Mononuclear cell (primary cell): ENCODE measurements at places on chromosomes 13 and 19. TPM values are rescaled to one million over a fixed set of nuclear protein-coding genes. Genes with fewer than 3 reads are reported as not detected.

The ATXN8OS gene
- total RNA-seq, result not detected

The SGCG gene
- total RNA-seq, result not detected

The ITGBL1 gene
- not detected for total RNA-seq

The CALR3 gene
- total RNA-seq, result not detected

The CGB1 gene
- not detected for total RNA-seq

The ZNF681 gene
- total RNA-seq, result 2.0 TPM
